T-helper 2 cell (primary cell): ENCODE measurements at places on chromosomes 6 and 20.

- no peak for DNase-seq
These were observed 3.9 kb downstream of the ROMO1 start for GRCh38 chr20:35702824-35703695.

- no peak for DNase-seq
These were observed 10.5 kb downstream of the NKX2-2 start for GRCh38 chr20:21503345-21503744.

GRCh38 chr20:48456366-48457192 is 371.2 kb downstream of the PREX1 start:
- DNase-seq = no peak

- no peak for DNase-seq
These were observed 208.3 kb downstream of the TAF4 start for GRCh38 chr20:61857414-61857775.

DNA sequence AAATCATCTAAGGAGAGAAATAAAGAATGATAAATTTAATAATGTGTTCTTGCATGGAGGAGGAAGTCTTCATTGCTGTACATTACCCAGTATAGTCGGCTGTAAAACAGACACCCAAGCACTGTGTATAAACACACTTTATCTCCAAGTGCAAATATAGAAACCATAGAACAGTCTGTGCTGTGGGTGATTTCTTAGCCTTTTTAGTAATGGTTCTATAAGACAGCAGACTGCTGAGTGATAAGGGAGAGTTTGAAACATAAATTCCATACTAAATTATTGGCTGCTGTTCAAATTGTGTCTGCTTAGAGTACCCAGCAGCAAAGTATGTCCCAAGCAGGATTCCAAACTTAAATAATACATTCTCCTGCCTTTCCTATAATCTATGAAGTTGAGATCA is 4.6 kb downstream of the FILIP1 start:
- no peak for DNase-seq
